Hepatic stellate cell (primary cell): ENCODE measurements at places on chromosomes 13 and 19.

DNA sequence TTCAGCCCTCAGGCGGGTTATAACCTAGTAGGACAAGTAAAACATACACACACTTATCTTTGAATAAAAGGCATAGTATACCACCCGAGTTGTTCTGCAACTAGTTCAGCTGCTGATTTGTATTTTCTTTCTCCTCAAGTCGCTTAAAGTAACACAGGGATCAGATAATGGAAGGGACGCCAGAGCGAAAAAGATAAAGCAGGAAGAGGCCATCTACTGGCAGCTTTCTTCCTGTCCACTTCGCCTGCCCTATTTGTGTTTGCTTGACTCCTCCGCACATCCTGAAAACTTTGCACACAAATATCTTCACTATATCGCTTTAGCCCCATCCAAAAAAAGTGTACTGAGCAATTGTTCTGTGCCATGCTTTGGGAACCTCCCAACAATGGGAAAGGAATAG lies 238.0 kb upstream of the SOX21 start:
- DNase-seq: no peak

DNA sequence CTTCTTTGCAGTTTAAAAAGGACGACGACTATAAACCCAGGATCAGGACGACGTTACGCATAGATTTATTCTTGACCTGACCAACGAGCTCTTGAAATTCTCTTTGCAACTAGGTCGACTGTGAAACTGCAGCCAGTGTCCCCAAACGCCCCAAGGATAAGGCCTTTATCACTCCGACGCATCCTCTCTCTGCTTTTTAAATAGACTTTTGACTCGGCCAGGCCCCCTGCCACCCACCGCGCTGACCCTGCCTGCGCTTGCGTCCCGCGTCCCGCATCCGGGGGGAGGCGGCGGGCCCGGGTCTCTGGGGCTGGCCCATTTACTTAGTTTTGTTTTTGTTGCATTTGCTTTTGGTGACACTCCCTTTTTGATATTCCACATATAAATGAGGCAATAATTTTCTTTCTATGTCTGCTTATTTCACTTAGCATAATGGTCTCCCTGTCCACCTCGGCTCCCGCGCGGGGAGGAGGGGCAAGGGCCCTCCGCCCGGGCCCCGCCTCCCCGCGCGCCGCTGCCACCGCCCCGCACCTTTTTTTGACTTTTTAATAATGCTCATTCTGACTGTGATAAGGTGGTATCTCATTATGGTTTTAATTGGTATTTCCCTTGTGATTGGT lies 17.4 kb downstream of the RB1 start:
- no peak for DNase-seq

GRCh38 chr19:5627395-5627904 lies 4.6 kb downstream of the SAFB start:
- DNase-seq: peak; percentile 31

GRCh38 chr13:89227356-89227755 lies 1556.2 kb downstream of the SLITRK5 start:
- DNase-seq: no peak

- no peak for DNase-seq
Observed at GRCh38 chr19:46481223-46481848, 10.0 kb upstream of the PNMA8A start.
